ENCODE measurements at places on chromosomes 5 and 9.
A peak's percentile ranks its signal among the peaks of the same experiment; 100 is the strongest.

DNA sequence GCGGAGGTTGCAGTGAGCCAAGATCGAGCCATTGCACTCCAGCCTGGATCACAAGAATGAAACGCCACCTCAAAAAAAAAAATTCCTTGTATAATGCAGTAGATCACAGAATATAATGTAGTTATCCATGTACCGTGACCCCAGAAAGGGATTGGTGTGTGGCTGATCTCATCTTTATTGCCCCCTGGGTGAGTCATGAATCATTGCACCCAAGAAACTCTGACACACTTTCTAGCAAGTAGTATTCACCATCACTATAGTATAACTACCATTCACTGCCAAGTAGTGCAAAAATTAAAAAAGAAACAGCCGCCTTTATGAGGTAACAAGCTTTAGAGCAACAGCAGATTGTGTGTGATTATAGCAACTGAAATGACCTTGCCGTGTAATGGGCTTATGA lies 23.7 kb upstream of the ANKH start:
- no peak for DNase-seq

DNA sequence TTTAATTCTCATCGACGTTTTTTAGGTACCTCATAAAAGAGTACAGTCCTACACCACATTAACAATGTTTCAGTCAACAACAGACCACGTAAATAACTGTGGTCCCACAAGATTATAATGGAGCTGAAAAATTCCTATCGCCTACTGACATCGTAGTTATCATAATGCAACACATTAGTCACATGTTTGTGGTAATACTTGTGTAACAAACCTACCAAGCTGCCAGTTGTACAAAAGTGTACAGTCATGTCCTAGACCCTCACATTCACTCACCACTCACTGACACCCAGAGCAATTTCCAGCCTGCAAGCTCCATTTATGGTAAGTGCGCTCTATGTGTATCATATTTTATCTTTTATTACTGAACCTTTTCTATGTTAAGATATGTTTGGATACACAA lies 16.8 kb downstream of the GNAQ start:
- DNase-seq, result no peak

GRCh38 chr5:108505608-108506007 lies 123.7 kb upstream of the FBXL17 start:
- no peak for DNase-seq

DNA sequence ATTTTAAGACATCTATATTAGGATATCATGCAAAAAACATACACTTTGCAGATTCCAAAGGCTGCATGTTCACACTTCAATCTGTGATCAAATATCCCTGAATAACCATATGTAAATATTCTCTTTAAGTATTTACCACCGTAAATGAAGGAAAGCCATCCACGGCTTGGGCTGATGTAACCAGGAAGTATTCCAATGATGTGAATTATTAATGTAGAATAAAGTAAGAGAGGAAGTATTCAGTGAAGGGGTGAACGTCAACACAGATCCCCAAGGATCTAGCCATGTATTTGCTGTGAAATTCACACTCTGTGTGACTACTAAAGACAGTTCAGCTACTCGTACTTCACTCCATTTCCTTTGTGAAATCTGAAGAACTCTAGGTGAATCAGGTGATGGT lies 75.2 kb downstream of the CDH6 start:
- DNase-seq, result no peak

DNA sequence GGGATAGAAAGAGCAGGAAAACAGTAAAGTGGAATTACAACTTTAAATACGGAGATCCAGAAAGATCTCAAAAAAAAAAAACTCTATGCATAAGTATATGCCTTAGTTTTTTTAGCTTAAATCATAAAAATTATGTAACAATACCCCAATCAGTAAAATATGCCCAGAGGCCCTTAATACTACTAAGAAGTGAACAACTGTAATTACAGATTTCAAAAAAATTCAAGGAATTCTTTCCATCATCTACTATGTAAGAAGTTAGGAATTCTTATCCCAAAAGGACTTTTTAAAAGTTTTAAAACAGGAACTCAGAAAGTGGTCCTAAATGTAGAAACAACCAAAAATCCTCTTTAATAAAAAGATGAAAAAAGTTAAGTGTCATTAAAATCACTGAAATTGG lies 111.3 kb downstream of the SSBP2 start:
- no peak for DNase-seq

- no peak for DNase-seq
Measured at GRCh38 chr9:71648453-71648852, 119.9 kb downstream of the CEMIP2 start.

GRCh38 chr5:120767178-120767820 lies 303.2 kb downstream of the PRR16 start:
- no peak for DNase-seq

- no peak for DNase-seq
Measured at GRCh38 chr5:78537821-78538220, 110.8 kb downstream of the LHFPL2 start.

DNA sequence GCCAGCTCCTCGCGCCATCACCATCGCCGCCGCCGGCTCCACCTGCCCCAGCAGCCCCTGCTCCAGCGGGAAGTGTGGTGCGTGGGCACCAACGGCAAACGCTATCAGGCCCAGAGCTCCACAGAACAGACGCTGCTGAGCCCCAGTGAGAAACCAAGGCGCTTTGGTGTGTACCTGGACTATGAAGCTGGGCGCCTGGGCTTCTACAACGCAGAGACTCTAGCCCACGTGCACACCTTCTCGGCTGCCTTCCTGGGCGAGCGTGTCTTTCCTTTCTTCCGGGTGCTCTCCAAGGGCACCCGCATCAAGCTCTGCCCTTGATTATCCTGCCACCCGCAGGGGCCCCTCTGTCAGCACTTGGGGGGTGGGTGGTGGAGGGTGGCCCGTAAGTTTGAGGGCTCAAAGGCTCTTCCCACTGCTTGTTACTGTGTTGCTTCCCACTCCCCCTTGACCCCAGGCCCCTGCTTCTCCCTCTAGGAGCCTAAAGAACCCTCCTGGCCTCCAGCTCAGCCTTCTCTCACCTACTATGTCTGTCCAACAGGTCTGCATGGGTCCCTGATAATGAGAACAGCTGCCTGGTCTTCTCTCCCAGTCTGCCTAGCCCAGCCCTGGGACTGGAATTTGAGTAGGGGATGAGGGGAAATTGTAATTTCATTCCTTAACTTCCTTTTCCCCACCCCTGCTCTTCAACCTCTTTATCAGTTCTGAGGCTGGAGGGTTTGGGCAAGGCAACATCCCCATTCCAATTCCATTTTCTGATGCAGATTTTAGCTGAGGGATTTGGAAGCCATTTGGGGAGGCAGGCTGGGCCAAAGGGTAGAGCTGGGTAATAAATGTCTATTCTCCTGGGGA lies 9.0 kb downstream of the RACK1 start:
- DNase-seq, result no peak

DNA sequence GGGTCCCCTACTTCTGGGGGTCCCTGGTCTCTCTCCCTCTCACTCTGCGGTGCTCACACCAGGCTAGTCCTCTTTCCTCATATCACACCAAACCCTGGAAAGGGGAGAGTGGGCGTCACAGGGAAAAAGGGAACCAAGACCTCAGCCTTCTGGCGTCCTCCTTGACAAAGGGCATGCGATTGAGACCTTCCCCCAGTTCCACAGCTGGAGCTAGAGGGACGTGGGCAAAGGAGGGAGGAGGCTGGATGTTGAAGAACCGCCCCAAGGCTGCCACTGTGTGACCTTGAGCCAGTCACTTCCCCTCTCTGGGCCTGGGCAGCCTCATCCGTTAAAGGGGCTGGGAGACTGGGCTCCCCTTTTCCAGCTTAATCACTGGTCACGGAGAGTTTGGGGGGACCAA lies 18.5 kb upstream of the TOR2A start:
- DNase-seq, result no peak

DNA sequence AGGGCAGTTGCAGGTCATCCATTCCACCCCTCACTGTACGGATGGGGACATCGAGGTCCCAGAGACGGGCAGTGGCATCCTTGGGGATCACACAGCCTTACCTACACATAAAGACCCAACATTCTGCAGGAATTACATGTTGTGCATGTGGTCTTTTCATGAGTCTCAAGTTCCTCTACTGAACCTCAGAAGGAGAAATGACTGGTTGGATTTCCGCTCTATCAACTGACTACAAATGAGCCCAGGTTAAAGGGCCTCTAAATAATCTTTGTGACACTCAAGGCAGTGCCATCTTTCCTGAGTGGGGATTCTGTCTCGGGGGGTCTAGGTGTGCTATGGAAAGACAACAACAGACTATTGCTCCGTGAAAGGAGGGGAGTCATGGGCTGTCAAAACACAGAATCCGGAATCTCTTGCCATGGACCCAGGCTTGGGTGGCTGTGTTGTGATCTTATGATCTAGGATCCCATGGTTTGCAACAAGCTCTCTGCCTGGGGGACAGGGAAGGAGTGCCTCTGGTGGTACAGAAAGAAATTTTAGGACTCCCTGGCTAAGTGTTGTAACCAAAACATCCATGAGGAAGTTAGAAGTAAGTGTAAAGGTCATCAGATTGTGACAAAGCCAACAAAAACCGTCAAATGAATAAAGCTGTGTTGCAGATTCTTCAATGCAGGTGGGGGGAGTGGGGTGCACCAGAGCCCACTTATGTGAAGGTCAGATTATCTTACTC lies 1.9 kb upstream of the SLC31A2 start:
- DNase-seq, result no peak

GRCh38 chr9:14215614-14216013 lies 98.3 kb downstream of the NFIB start:
- no peak for DNase-seq

GRCh38 chr9:113618836-113619490 lies 155.4 kb downstream of the RGS3 start:
- no peak for DNase-seq

DNA sequence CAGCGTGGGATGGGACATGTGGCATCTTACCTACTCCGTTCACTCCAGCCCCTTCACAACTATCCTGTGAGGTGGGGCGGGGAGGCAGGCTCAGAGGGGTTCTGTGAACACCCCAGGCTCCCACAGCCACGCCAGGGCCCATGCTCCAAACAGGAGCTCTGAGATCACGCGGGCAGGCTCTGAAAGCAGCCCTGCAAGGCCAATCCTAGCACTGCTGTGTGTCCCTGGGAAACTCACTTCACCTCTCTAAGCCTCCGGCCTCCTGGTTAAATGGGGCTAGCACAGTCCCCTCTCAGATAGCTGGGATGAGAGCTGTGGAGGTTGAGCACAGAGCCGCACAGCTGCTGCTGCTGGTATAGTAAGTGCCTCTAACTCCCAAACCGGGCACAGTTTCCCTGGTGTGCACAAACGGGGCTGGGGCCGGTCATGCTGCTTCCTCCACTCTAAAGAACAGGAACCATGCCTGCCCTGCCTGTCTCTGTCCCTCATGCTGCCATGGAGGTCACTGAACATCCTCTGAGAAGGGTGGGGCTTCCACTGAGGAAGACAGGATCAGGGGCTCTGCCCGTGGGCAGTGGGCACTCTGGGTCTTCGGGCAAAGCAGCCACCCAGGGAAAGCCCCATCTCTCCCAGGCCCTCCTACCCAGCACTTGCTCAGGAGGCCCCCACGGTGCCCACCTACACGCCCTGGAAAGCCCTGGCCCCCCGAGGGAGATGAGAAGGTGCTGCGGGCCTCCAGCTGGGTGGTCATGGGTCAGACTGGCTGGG lies 13.0 kb upstream of the ASS1 start:
- DNase-seq, result no peak

DNA sequence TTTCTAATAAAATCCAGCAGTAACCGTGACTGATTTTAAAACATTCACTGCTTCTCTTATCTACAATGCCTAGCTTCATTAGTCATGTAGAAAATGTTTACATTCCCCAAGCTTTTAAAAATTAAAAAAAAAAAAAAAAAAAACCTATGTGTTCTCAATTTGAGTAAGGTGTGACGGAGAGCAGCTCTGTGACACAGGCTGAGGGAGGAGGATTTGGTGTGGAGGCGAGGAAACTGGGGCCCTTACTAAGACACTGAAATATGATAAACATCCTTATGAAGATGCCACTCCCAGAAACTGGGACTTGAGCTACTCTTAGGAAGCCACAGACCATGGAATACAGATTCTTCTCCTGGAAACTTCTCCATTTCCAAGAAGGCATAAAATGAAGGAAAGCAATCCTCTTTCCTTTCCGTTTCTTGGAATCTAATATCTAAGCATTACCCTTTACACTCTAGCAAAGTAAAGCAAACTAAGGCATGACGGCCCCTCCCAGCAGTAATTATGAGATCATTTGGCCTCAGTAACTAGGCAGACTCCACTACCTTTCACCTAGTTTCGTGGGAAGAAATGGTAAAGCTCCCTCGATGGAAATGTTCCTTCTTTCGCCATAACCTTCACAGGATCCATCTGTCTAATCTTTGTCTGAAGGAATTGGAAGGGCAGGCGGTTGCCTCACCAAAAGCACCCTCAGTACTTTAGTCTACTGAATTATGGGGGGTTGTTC lies 23.5 kb downstream of the GRAMD2B start:
- DNase-seq, result no peak

- no peak for DNase-seq
Measured at GRCh38 chr5:145586661-145587307, 248.4 kb downstream of the PRELID2 start.

- no peak for DNase-seq
Measured at GRCh38 chr5:84603568-84604185, 219.0 kb upstream of the EDIL3 start.

DNA sequence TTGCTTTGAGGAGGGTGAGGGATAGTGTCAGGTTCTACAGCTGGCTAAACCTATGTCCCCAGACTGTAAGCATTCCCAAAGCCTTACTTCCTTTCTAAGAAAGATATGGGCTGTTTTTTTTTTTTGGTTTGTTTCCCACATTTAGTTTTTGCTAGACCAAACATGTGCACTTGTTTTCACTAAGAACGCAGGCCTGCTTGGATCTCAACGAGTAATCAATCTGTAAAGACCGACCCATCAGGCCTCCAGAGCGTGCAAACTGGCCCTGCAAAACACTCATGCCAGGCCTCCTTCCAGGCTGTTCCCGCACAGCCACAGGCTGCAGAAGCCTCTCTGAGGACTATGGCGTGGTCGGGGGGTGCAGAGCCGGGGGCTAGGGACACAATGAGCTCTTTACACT lies 304.8 kb upstream of the PANK3 start:
- DNase-seq, result no peak

GRCh38 chr9:34611811-34612787 lies at the start of gene RPP25L:
Gene RPP25L, minus strand, starts transcription at chr9:34612097. Its CDS starts 801 bp downstream, at chr9:34611296.
- DNase-seq, result peak; percentile 95

DNA sequence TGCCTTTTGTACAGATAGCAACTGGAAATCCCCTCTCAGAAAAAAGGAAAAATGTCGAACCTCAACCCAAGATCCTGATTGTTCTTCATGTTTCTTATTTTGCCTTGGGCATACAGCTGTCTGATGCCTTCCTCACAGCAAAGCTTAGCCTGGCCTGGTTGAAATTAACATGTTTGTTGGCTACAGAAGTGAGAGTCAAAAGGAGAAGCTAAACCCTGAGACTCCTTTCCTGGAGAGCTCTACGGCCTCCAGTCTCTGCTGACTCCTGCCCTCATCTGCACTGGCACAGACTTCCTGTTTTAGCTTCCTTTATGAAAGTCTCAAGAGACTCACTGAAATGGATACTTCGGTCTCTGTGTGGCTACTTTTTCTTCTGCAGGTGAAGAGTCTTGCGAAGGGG lies 186.7 kb downstream of the PARP8 start:
- no peak for DNase-seq

GRCh38 chr5:50699737-50700136 lies 33.3 kb downstream of the PARP8 start:
- DNase-seq, result no peak

All from NCI-H1930 (cell line).